Stimulated activated CD4-positive, alpha-beta T cell treated with anti-CD3 and anti-CD28 coated beads, Interleukin-1b, Interleukin-23, amount 100 ng/mL, for 1 hour (primary cell): ENCODE measurements at places on chromosomes 2 and 18.

- DNase-seq, result no peak
Measured at GRCh38 chr2:96924775-96925747, 55.2 kb upstream of the SEMA4C start.

DNA sequence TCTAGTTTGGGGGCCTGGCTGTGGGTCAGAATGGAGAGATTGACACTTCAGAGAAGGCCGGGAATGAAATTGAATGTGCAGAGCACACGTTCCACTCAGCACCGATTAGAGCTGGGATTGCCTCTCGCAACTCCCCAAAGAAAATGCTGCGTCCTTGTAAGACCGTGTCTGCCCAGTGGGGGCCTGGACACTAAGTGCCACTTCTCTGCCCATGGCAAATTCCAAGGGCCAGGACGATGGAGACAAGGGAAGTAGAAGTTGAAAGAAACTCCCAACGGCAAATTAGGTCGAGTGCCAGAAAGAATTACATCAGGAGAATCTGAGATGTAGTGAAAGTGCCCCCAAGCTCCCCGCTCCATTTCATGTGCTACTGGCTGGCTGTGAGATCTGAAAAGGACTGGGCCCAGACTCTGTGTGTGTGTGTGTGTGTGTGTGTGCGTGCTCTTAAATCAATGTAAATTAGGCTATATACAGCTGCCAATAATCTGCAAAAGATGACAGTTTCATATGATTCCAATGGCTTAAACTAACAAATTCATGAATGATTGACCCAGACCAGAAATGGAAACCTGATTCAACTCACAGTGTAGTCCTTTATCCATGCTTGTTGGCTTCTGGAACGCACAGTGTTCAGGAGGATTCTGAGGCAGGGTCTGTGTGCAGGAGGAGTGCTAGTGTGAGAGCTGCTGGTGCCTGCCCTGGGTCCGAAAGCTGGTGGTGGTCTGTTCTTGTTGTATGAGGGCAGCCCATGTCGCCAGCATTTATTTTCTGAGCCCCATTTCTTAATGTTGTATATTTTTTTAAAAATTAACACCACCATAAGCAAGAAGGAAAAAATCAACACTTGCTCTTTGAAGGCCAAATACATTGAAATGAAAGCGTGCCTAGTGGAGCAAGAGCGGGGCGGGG lies 234.3 kb downstream of the AGAP1 start:
- DNase-seq, result no peak

- no peak for DNase-seq
Measured at GRCh38 chr2:41854227-41854626, 193.6 kb upstream of the PKDCC start.

GRCh38 chr2:233474308-233475160 lies 92.0 kb downstream of the USP40 start:
- DNase-seq, result no peak

DNA sequence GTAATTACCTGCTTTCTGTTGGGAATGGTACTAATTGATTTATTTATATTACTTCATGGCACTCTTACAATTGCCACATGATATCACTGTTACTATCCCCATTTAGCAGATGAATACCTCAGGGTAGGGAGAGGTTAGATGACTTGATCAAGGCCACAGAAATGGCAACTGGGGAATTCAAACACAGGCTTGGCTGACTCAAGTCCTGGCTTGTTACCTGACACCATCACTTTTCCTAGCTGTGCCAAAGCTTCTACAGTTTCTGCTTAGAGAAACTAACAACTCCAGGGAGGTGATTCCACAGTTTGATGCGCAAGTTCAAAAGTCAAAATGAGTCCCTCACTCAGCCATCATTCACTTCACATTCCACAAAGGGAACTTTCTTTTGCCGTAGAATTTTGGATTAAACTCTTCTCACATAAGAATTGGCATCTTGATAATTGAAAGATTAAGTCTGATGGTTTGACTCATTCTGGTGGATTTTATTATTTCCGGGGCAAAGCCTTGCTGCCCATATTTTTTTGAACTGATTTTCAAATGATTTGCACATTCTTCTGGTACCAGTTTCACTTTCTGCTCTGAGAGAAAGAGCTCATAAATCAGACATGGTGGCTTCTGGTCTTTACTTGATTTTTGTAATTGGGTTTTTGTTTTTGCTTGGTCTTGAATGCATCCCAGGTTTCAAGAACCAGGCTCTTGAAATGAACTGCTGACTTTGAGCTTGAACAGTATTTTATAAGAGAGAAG lies 656.8 kb downstream of the BCL11A start:
- DNase-seq, result no peak

DNA sequence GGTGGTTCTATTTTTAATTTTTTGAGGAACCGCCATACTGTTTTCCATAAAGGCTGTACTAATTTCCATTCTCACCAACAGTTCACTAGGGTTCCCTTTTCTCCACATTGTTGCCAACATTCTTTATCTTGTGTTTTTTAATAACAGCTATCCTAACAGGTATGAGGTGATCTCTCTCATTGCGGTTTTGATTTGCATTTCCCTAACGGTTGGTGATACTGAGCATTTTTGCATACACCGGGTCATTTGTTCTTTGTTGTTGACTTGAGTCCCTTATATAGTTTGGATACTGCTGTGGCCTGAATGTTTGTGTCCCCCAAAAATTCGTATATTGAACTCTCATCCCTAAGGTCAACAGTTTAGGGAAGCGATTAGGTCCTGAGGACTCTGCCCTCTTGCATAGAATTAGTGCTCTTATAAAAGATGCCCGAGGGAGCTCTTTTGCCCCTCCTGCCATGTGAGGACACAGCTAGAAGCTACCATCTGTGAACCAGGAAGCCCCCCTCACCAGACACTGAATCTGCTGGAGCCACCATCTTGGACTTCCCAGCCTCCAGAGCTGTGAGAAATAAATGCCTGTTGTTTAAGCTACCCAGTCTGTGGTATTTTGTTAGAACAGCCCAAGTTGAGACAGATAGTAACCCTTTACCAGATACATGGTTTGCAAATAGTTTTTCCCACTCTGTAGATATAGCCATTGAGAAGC lies 4.7 kb downstream of the IMP4 start:
- DNase-seq, result no peak
